ENCODE measurements at places on chromosomes 6 and 20.

GRCh38 chr6:130158056-130158455 is 64.7 kb downstream of the SAMD3 start:
- DNase-seq = no peak

DNA sequence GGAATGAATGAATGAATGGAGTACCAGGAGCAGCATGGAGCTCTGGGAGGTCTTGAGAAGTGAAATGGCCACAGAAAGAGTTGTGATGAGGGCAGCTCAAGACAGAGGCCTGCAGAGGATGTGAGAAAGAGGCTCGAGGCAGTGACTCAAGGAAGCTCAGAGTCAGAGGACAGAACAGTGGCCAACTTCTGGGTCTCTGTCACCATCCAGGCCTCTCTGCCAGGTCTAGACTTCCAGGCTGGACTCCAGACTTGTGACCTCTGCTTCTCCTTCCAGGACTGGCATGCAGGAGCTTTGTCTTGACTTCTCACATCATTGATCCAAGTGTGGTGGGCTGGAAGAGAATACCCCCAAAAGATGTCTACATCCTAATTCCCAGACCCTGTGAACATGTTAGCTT is 119.8 kb downstream of the TOX2 start:
- no peak for DNase-seq

DNA sequence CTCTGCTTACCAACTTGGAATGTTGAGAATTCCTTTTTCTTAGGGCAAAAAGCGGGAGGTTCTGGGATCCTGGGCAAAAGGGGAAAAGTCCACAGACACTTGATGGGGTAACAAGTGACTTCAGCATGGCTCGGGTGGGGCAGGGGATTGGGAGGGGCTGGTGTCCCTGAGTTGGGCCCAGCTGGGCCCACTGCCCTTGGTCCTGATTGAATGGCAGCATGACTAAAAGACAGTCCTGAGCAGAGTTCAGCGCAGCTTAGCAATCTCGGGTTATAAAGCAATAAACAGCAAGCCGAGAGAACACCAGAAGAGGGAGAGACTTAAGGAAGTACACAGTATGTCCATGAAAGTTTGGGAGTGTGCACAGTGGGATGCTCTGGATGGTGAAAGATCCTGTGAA is 5.6 kb downstream of the PPP2R5D start:
- peak; percentile 53 for DNase-seq

GRCh38 chr20:47676219-47676721 is 109.0 kb downstream of the SULF2 start:
- no peak for DNase-seq

DNA sequence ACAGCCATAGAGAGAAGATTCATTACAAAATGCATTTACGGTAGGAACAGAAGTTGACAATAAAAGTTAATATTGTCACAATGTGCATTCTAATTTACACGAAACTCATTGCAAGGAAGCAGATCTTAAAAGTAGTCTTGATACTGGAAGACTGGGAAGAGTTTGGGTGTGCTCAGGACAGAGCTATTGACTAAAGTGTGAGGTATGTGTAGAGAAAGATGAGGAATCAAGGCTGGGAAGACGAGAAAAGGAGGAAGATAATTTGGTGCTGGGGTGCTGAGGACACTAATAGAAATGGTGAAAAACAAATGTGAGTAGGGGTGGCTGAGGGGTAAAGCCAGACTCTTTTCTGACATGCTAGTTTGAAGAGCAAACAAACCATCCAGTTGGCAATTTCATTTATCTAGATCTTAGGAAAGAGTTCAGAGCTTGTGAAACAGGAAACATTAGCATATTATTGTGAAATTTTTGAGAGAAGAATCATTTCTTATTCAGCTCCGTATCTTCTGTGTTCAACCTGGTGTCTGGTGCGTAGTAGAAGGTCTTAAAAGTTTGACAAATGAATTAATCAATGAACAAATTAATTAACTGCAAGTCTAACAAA is 72.7 kb downstream of the ELOVL4 start:
- no peak for DNase-seq

GRCh38 chr6:49980898-49981297 is 11.5 kb upstream of the DEFB113 start:
- no peak for DNase-seq

DNA sequence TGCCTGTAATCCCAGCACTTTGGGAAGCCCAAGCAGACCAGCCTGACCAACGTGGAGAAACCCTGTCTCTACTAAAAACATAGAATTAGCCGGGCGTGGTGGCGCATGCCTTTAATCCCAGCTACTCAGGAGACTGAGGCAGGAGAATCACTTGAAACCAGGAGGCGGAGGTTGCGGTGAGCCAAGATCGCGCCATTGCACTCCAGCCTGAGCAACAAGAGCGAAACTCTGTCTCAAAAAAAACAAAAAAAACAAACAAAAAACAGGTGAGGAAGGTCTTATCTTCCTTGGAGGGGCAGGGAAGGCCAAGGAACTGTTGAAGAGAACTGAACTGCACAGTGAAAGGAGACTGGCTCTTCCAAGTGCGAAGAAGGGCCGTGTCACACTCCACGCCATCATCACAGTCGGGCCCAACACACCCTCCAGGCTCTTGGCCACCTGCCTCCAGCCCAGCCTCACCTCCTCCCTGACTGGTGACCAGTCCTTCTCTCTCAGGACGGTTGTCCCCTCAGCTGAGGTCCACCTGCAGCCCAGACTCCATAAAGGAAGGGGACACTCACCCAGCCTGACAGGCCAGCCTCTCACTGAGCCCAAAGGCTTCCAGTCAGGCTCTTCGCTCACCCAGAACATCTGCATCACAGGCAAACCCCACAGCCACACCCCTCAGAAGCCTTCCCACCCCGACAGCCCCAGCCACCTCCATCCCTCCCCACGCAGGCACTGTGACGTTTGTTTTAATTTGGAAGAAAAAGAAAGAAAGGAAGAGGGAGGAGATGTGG is 4.1 kb downstream of the ZC3H12D start:
- no peak for DNase-seq

GRCh38 chr20:7629880-7630279 is 310.4 kb downstream of the HAO1 start:
- no peak for DNase-seq

DNA sequence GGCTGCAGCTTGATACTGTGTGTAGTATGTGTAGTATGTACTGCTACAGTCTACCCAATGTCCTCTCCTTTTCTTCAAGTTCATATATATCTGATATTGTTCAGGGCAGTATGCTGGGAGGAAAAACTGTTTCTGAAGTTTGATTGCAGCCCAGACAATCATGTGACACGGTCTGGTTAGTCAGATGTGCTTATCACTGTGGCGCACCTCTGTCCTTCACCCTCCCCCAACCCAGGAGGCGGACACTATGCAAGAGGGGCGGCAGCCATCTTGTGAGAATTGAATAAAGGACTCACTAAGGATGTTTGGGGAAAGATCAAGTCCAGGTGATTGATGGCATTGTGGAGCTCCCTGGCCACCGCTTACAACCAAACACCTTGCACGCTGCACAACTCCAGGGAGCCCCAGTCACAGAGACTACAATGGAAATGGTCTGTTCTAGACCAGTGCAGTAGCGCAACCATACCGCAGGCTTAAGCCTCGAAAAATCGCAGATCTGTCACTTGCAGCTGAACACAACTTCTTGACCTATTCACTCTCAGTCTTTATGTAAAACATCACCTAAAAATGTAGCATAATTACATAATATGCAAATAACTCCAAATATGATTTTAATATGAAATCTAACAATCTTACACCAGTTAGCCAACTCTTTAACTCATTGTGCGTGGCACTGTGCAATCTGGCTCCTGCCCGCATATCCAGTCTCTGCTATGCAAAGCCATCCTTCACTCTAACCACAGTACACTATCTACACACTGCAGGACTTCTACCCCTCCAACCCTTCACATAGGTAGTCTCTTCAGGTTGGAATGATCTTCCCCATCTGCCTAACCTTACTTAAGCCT is 79.3 kb downstream of the VGLL2 start:
- no peak for DNase-seq

DNA sequence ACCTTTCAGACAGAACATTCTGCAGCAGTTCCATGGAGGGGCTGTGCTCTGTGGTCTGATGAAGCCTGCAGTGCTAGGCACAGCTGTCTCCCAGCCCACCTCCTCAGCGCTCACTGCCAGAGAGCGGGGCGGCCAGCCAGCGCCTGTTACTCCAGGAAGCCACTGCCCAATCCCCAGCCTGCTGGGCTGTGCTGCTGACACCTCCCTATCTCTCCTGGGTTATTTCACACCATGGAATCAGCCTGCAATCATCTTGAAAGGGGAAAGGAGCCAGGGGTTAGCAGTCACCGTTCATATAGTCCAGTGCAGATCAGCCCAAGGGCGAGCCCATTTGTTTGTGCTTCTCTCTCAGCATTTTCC is 46.3 kb upstream of the NHSL1 start:
- peak; percentile 66 for DNase-seq

GRCh38 chr6:44649365-44650025 is 262.0 kb downstream of the CDC5L start:
- DNase-seq = no peak

GRCh38 chr6:158763434-158764182 is 55.6 kb downstream of the EZR start:
- no peak for DNase-seq

- no peak for DNase-seq
Measured at GRCh38 chr6:129603741-129604140, 106.2 kb downstream of the ARHGAP18 start.

- DNase-seq = no peak
Measured at GRCh38 chr20:55386686-55387085, 618.6 kb downstream of the CBLN4 start.

- DNase-seq = no peak
Measured at GRCh38 chr20:48191200-48191599, 405.9 kb upstream of the SULF2 start.

Data from left colon (tissue), 2 donors.